ENCODE measurements at places on chromosomes 5 and 9.
A peak's percentile ranks its signal among the peaks of the same experiment; 100 is the strongest.

DNA sequence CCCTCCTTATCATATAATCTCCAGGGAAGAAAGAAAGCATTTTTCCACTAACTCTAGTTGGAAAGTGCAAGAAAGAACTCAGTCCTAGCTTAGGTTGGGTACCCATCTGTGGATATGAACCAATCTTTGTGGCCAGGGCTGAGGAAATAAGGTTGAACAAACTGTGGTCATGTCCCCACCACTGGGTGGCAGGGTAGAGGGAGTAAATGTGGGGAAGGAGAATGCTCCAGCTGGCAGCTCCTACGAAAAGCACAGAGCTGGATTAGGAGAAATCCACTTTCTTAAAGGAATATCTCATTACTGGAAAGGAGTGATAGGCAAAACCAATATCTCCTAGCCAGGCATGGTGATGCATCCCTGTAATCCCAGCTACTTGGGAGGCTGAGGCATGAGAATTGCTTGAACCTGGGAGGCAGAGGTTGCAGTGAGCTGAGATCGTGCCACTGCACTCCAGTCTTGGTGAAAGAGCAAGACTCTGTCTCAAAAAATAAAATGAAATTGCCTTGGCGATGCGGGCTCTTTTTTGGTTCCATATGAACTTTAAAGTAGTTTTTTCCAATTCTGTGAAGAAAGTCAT, 175.1 kb downstream of the CCDC192 start:
- peak; percentile 90 for ATAC-seq

DNA sequence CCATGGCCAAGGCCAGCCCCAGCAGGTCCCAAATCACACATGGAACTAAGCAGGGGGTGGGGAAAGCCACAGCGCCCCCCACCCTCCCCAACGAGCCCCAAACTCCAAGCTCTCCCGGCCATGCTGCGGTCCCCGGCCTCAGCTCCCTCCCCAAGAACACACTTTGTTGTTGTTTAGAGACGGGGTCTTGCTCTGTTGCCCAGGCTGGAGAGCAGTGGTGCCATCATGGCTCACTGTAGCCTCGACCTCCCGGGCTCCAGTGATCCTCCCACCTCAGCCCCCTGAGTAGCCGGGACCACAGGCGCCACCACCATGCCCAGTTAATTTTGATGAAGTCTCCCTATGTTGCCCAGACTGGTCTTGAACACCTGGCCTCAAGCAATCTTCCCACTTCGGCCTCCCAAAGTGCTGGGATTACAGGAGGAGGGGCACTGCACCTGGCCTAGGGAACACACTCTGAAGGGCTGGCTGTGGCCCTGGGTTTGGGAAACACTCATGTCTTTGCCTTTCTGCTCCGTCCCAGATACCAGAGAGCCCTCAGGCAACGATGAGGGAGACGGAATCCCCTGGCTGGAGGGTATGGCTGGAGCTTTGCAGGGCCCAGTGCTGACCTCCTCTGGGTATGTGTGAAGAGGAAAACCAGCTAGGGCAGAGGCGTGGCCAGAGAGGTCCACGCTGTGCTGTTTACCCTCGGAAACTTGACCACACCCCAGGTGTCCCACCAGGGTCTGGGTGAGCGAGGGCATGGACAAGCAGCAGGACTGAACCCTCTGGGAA, 53.2 kb upstream of the UBAC1 start:
- ATAC-seq: no peak

DNA sequence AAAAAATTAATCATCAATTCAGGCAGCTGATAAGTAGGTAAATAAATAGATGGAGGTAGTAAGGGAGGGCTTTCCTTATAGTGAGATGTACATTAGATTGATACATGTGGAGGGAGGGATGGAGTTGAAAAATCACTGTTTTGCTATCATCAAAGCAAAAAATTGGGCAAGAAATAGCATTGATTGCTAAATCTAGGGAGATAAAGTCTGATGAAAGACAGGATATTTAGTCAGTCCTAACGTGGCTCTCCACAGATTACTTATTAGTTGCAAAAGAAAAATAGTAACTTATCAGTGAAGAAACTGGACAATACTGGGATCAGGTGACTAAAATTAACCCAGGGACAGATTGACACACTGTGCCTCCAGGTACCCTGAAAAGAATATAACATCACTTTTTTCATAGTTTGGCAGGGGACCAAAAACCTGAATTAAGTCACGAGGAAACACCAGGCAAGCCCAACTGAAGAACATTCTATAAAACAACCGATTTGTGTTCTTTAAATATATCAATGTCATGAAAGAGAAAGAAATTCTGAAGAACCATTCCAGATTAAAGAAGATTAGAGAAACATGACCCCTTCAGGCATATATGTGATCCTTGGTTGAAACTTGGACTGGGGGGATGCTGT, 27.1 kb upstream of the GOLPH3 start:
- ATAC-seq: no peak

GRCh38 chr9:100662122-100662521, 84.2 kb downstream of the CAVIN4 start:
- ATAC-seq: no peak

DNA sequence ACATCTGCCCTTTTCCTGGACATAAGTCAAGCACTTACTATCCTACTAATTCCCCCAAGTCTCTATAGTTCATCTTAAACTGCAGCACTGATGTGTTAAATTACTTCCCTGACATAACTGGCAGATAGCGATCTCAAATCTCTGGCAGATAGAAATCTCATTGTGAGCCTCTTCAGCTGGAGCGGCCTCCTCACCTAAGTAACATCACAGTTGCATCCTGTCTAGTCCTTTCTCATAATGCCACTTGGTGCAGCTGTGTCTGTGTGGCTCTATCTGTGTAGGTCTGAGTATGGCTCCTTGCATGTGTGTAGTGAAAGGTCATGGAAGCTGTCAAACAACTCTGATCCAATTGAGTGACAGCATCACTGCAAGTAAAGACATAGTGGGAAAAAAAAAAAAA, 53.6 kb upstream of the FST start:
- no peak for ATAC-seq

DNA sequence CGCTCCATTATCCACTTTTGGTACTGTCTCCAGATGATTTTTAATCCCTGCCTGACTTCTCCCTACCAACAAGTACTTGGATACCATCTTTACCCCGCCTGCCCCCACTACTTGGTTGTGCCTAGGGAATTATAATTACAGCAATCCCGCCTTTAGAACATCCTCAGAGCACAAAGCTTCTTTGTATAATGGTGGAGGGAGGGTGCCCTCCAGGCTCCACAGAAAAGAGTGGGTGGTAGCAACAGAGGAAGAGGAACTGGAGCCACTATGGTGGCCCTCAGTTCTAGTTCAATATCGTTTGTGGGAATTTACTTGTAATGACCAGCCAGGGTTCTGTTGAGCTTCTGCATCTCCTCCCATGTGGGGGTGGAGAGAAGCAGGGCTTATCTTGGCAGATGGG, 79.0 kb upstream of the RNF38 start:
- ATAC-seq: no peak

GRCh38 chr5:137142346-137142745, 356.8 kb downstream of the SPOCK1 start:
- peak; percentile 21 for ATAC-seq

- ATAC-seq: no peak
Measured at GRCh38 chr9:33049680-33050361, 24.7 kb downstream of the DNAJA1 start.

Measured in SK-N-SH treated with all-trans-retinoic acid at 6 μM for 48 hours (cell line).